Fibroblast of skin of scalp (primary cell): ENCODE measurements at places on chromosomes 1 and 21.
A peak's percentile ranks its signal among the peaks of the same experiment; 100 is the strongest.

- no peak for DNase-seq
Observed at GRCh38 chr1:30196457-30196856, 526.9 kb downstream of the MATN1 start.

DNA sequence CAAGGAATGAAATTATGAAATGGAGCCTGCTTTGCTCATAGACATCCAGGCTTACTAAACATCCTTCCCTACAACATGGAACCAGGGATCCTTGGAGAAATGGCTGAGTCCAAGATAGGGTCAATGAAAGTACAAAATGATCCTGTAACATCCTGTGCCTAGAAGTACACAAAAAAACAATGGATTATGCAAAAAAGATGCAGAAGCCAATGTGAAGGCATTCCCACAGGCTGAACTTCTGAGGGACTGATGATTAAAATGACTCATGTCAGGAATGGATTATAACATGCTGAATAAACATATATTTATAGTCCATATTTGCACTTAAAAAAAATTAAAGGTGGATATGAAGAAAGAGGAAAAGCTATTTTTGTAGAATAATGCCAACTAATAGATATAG lies 10.4 kb upstream of the HOOK1 start:
- DNase-seq, result no peak

GRCh38 chr21:25995278-25995677 lies 175.3 kb downstream of the APP start:
- DNase-seq, result no peak

DNA sequence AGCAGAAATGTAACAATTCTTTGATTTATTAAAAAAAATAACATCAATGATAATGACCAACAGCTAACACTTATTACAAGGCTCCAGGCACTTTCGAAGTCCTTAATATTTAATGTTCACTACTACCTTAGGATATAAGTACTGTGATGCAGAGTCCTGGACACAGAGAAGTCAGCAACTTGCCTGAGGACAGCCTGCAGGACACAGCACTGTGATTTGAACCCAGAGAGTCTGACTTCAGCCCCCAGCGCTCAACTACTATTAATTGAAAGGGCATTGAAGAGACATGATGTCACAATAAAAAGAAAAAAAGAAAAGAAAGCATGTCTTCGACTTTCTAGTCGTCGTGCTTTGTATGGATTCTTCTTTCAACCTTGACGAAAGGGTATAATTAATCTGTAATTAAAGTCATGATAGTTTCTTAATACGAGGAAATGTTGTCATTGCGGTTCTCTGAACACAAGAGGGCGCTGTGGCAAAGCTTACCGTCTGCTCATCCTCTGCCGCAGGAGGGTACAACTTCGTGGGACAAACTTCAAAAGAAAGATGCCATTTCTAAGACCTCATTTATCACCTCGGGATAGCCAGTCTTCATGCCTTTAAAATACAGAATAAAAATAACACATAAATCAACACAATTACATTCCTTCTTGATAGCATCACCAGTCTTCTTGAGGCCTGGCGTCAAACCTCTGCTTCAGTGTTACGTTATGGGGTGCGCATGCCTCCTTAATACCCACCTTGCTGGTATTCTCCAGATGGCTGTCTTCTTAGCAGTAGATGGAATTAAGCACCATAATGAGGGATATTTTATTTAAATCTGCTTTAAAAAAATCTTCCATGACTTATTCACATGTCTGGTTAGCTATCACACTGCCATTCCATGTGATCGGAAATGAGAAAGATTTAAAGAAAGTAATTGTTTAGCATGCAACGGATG lies 240.1 kb downstream of the DISC1 start:
- DNase-seq, result peak; percentile 73

- no peak for DNase-seq
Observed at GRCh38 chr1:3065797-3066196, 3.2 kb upstream of the PRDM16 start.

- no peak for DNase-seq
Observed at GRCh38 chr1:109850827-109851226, 59.8 kb upstream of the CSF1 start.

DNA sequence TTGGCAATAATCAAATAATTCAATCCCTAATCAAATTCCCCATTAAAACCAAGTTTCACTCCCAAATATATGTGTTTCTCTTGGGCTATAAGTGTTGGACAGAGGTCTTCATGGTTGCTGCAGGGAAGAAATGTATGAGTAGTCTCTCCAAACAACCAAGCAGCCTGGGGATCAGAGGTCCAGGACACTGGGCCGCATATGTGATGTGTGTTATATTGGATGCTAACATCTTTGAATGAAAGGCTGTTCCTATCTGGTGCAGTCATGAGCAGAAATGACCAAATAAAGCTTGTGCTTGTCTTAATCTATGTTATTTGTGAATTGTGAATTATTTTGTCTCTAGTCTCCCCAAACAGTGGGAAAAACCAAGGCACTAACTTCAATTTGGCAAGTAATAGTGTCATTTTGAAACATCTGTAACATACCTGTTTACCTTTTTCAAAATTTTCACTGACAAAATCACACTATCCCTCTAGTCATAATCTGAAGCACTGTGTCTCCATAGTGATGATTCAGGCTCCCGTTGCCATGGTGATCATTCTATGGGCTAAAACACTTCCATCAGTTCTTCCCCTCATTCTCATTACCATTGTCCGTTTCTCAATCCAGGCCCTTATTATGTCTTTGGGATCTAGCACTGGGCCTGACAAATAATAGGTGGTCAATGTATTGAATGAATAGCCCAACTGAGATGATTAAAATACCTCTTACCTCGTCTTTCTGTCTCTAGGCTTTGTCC lies 12.5 kb upstream of the TADA1 start:
- no peak for DNase-seq

GRCh38 chr21:42840411-42841155 lies 38.8 kb downstream of the WDR4 start:
- no peak for DNase-seq

DNA sequence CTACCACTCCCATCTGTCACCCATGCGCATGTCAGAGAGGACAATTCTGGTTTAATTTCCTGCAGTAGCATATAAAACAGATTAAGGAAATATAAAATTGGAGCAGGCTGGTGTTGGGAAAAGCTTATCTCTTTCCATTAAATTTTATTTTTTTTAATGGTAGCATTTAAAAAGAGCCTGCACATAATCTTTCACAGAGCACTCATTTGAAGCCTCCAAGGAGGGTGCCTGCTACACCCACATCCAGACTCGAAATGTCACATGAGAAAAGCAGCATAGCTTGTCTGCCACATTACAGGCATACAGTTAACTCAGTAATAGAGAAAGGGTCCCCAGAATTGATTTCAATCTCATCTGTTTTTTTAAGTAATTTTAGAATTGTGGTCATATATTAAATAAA lies 599.0 kb downstream of the KIF26B start:
- DNase-seq, result no peak

DNA sequence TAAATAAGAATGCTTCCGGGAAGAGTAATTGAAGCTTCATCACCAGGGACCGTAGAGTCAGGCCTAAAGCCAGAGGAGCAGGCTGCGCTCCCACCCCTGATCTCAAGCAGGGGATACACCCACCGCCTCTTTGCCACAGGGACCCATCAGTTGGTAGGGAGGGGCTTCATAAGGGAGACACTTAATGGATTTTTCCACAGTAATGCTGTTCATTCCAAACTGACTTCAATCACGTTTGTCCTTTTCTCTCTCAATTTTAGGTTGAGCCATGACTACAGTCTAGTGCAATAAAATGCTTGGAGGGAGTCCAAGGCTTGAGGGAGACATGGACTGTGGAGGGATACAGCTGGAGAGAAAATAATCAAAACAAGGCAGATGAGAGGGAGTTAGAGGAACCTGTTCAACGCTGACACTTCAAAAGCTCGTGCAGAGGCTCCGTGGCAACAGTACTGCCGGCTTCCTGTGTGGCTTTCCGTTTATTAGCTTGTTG lies 111.5 kb downstream of the SEC16B start:
- peak; percentile 40 for DNase-seq

GRCh38 chr1:147287133-147287865 lies 44.8 kb downstream of the CHD1L start:
- no peak for DNase-seq

GRCh38 chr1:228015276-228016180 lies 8.7 kb downstream of the WNT3A start:
- peak; percentile 77 for DNase-seq

DNA sequence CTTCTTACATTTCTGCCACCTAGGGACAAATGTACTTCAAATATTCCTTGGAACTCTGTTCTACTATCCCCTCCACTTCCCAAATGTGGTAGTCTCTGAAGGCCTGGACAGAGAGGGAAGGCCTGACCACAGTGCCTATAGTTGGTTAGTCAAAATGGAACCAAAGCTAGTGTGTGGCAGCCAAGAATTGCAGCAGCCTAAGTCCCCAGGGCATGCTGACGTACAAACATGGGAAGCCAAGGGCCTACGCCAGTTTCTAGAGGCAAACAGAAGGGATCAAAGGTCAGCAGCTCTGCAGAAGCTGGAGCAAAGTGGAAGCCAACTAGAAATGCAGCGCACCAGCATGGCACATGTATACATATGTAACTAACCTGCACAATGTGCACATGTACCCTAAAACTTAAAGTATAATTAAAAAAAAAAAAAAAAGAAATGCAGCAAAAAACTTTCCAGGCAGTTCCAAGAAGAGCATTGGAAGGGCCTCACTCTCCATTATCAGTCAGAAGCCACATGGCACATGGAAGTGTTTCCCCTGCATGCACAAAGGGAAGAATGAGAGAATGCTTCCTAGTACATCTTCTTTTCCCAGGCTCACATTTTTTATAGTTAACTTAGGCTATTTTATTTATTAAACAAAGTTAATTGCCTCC lies 39.4 kb upstream of the GADD45A start:
- DNase-seq, result no peak

GRCh38 chr1:184408580-184408979 lies 21.8 kb downstream of the C1orf21 start:
- no peak for DNase-seq

DNA sequence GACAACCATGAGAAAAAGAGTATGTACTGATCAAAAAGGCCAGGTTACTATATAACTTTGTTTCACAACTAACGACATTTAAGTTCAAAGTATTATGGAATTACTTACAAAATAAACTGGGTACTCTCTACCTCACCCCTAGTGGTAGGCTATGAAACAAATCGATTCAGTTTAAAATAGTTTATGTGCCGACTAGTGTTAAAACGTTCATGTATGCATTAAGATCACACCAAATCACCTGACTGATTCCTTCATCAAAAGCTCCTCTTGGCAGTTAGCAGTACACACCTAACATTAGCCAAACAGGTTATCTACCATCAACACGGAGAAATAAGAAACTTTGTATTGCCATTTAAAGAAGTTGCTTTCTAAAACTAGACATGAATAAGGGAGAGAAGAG lies 137.1 kb downstream of the AKT3 start:
- no peak for DNase-seq

DNA sequence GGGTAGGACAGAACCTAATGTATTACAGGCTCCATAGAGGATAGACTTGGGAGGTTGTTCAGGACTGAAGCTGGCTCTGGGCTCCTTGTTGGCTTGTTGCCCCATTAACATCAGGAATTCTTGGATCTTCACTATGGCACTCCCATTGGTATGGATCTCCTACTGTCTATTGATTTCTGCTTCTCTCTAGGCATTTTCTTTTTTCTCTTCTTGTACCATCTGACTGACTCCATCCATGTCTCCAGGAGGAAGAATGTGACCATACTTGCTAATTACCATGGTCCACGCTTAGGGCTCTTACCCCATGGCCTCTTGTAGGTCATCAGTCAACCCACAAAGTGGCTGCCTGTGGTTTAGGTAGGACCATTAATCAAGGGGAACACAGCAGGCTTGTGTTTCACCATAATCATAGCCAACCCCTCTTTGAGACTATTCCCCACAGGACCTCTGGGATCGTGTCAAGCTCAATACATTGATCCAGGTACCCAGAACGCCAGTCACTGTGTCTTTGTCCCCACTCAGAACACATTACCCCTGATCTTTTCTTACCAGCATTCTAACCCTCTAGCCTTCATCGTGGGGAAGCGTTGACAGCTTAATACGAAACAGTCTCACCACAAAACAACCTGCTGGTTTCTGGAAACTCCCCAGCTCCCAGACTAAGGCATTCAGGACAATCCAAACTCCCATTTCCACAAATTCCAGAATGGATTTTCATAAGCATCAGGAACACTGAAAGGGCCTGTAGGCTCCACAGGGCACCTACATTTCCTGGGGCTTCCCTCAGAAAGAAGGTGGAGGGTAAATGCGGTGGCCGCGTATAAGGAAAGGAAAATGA lies 97.1 kb downstream of the ETS2 start:
- DNase-seq, result no peak

DNA sequence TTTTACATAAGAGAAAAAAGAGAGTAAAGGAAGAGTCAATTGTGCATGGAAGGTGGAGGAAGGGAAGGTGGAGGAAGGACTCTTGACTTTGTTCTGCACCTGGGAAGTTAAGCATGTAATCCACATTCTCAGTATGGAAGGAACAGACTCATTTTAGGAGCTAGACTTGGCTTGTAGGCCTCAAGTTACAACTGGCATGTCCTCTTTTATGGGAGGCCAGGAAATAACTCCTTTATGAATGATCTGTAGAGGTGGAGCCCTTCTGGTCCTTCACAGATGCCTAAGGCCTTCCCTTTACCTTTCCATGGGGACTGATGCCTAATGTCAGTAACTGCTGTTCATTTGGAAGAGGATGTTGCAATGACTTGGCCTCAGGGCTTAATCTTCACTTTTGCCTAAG lies 29.4 kb upstream of the CCSAP start:
- no peak for DNase-seq

DNA sequence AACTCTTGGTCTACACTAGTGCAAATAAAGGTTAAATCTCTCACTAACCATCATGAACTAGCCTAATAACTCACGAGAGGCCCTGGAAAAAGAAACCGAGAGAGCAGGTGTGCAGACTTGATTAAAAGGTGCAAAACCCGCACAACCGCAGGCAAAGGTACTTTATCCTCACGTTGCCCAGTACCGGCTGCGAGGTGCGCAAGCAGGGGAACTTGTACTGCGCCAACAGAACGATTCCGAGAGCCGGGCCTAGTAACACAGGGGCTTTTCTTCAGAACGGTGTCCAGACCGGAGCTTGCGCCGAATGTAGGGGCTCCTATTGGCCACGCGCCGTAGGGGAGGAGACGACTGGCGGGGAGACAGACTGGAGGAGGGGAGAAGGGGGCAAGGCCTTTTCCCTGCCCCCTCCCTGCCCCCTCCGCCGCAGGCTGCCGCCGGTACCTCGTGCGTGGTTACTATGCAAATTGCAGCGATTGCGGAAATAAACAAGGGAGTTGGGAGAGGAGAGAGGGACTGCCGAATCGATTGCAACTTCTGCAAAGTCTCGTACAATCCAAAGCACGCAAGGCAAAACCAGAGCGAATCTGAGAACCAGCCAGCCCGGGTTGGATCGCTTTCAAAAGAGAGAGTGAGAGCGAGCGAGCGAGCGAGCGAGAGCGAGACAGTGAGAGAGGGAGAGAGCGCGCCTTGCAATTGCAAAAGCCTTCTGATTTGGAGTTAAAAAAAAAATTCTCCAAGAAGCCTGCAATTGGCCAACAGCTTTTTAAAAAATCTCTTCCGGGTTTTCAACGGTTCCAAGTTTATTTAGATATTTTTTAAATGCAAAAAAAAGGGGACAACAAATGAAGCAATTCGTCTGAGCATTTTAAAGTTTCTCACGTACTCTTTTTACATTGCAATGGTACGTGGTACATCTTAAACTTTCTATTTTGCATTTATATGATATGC lies 5.4 kb upstream of the NFIA start:
- peak; percentile 83 for DNase-seq
